Fibroblast of skin of back (primary cell): ENCODE measurements at places on chromosomes 2 and 18.
A peak's percentile ranks its signal among the peaks of the same experiment; 100 is the strongest.

GRCh38 chr2:64534363-64534762 is 10.2 kb downstream of the AFTPH start:
- no peak for DNase-seq

DNA sequence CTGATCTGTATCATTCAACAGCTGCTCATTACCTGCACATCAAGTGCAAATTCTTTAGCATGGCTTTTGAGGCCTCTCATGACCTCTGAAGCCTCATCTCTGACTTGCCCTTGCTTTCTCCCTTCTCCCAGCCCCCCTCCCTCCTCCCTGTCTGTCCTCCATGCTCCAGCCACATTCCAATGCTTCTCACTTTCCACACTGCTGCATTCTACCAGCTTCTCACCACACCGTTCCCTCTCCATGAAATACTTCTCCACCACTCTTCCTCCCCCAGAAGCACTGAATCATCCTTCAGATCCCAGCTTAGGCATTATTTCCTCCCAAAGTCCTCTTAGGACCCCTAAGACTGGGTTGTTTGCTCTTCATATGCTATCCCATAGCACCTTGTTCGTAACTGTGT is 26.9 kb downstream of the GCG start:
- DNase-seq = peak; percentile 30

- no peak for DNase-seq
Observed at GRCh38 chr18:73986711-73987110, 160.9 kb downstream of the FBXO15 start.

GRCh38 chr2:238424313-238424700 is 2.4 kb upstream of the ASB1 start:
- peak; percentile 19 for DNase-seq

GRCh38 chr2:26636935-26637334 is 4.2 kb downstream of the CIB4 start:
- DNase-seq = no peak

- no peak for DNase-seq
Observed at GRCh38 chr2:130156624-130157004, 11.7 kb upstream of the CCDC74B start.

- DNase-seq = no peak
Observed at GRCh38 chr18:52377094-52377493, 37.1 kb downstream of the DCC start.

DNA sequence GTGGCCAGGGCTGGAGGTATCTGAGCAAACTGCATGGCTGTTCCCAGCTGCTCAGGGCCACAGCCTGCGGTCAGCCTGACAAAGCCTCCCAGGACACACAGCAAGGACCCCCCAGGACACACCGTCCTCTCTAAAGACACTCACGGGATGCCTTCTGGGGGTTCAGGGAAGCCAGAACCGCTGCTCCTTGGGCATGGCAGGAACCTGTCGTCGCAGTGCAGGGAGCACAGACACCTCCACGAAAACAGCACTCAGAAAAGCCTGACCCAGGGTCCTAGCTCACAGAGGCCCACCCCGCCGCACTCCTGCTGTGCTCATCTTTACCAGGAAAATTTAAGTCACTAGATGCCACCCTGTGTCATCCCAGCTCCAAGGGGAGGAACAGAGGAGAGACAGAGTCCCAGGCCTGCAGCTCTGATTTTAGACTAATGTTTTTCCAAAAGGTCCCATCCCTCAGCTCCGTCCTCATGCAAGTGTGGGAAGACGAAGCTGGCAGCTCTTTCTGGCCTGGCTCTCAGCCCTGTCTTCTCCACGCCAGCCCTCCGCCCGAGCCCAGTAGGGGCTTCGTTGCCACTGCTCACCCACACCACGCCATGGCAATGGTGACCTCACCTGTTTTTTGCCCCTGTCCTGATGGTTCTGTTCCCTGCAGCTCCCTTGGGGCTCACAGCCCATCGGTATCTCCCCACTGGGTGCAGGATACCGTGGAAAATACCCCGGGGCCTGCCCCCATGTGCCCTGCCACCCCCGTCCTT is 23.9 kb upstream of the SLC66A3 start:
- no peak for DNase-seq

DNA sequence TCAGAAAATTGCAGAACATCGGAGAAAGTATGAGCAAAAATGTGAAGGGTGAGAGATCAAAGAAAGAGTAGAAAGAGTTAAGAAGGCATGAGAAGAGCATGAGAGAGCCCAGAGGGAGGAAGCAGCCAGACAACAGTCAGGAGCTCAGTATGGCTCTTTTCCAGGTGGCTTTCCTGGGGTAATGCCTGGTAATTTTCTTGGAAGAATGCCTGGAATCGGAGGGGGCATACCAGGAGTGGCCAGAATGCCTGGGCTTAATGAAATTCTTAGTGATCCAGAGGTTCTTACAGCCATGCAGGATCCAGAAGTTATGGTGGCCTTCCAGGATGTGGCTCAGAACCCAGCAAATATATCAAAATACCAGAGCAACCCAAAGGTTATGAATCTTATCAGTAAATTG is 271.8 kb upstream of the TFPI start:
- DNase-seq = peak; percentile 24

DNA sequence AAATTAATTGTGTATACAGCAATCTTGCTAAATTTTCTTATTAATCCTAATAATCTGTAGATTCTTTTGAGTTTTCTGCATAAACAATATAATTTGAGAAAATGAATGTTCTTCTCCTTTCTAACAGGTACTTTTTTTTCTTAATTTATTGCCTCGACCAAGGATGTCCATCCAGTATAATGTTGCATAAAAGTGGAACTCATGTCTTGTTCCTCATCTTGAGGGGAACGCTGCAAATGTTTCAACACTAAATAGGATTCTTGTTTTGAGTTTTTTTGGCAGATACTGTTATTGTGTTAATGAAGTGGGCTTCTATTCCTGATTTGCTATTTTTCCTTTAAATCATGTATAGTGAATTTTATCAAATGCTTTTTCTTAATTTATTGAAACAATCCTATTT is 244.4 kb upstream of the REV1 start:
- no peak for DNase-seq

- DNase-seq = no peak
Observed at GRCh38 chr18:42937436-42937835, 178.0 kb downstream of the RIT2 start.

- no peak for DNase-seq
Observed at GRCh38 chr18:35118641-35119040, 77.4 kb downstream of the MAPRE2 start.

DNA sequence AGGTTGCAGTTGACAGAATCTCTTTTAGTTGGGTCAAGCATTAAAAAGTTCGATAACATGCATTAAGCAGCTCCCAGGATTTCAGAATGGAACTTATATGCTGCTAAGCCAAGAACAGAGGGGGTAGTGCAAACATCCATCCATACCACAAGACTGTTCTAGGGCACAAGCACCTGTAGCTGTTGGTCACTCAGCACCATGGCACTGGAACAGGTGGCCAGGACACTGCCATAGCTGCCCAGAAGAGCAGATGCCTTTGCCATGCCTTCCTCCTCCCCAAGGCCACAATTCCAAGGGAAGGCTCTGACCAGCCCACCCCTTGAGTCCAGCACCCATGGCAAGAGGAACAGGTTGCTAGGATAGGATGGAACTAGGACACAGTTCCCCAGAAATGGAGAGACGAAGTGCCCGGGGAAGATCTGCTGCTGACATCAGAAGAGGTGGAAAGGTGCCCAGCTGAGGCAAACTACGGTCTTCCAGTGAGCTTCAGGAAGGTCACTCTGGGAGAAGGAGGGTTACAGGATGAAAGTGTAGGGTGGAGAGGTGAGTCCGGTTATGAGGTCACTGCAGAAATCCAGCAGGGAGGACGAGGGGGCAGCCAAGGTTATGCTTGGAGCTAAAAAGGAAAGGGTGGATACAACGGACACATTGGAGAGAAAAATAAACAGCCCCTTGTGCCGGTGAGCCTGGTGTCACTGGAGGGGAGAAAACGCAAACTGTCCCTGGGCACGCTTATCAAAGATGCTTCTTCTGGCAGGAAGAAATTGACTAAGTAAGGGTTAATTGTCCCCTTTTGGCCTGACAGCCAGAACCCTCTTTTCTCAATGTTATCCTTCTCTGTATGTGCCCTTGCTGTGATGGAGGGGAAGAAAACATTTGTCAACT is 41.9 kb downstream of the C1QL2 start:
- no peak for DNase-seq

DNA sequence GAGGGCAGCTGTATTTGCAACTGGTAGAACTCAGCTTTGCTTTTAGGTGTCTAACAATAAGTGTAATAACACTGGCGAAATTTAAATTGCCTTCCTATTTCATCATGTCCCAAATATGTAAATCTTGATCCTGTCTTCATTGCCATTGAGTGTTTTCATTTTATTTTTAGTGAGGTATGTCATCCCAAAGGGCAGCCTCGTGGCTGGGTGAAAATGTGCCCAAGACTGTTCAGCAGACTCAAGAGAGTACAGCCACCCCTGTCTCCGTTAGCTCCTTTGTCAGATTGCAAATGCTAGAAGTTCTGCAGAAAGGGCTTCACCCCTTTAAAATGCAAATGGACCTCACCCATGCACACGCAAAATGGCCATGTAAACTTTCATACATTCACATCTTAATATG is 278.8 kb downstream of the RND3 start:
- DNase-seq = no peak

GRCh38 chr2:187548656-187549055 is 5.6 kb downstream of the TFPI start:
- no peak for DNase-seq

DNA sequence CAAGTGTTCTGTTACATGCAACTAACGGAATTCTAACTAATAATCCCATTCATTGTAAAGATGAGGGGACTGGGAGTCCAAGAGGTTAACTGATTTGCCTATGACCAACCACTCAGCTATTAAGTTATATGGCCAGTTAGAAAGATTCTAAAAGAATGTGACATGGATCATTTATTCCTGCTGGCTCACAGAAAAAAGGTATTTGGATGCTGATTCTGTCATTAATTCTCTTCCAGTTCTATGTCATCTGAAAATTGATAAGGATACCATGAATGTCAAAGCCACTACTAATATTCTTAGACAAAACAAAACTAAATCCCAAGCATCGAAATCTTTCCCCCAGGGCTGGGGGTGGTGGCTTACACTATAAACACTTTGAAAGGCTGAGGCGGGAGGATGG is 41.2 kb upstream of the GORASP2 start:
- no peak for DNase-seq

DNA sequence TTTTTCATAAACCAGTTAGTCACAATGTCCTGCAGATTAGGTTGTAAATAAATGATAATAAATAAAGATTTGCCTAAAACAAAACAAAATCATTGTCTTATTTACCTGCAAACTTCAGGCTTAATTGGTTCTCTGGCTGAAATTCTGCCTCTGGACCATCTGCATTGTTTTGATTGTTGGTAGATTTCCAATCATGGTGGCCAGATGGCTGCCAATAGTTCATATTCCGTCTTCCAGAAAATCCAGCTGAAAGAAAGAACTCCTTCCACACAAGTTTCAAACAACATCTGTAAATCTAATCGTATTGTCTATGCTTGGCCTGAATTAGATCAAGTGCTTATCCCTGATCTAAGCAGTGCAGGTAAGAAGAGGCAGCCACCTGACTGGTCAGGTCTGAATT is 771.1 kb upstream of the ZEB2 start:
- no peak for DNase-seq

- no peak for DNase-seq
Observed at GRCh38 chr18:12290086-12290485, 18.0 kb upstream of the TUBB6 start.

- DNase-seq = no peak
Observed at GRCh38 chr2:14560716-14561115, 71.8 kb upstream of the LRATD1 start.

DNA sequence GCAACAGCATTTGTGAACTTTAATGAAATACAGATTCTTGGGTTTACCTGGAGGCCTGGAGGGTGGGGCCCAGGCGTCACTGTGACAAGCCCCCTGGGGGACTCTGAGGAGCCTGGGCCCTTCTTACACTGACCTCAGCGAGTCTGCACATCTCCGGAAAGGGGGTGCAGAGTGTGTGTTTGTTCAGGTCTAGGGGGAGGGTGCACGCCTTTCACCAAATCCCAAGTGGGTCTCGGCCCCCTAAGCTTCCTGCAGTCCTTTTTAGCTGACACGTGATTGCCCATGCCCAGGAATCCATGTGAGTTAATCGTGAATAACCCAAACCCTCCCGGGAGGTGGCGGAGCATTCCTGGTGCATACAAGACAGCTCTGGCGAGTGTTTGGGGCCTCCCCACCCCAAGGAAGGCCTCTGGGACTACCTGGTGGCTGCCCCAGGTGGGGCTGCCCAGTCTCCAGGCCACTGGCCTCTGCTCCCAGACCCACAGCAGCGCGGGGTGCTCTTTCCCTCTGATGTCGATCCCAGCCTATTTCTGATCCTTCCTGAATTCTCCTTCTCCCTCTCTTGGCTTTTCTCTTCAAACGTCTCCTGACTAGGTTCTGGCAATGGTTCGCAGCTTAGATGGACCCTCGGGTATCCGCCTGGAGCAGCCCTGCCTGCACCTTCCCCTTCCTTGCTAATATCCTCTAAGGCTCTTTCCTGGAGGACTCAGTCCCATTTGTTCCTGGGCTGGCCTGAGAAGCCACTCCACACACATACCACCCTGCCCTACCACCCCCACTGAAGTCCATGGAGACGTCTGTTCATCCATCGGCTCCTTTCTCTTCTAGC is 10.0 kb downstream of the NGEF start:
- DNase-seq = no peak

DNA sequence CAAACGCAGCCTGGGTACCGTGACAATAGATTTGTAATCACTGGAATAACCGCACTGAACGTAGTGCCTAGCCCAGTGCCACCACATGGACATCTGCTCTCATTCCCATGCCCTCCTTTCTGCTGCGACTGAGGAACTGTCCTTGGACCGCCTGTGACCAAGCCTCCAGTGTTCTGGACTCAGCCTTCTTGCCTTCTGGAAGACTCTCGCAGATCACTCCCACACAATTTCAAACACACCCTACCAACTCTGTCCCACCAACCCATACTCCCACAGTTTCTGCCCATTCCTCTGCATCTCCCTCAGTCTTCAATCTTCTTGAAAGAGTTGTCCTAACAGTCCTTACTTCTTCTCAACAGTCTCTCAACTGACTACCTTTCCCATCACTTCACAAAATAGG is 2.1 kb downstream of the RNF149 start:
- no peak for DNase-seq

DNA sequence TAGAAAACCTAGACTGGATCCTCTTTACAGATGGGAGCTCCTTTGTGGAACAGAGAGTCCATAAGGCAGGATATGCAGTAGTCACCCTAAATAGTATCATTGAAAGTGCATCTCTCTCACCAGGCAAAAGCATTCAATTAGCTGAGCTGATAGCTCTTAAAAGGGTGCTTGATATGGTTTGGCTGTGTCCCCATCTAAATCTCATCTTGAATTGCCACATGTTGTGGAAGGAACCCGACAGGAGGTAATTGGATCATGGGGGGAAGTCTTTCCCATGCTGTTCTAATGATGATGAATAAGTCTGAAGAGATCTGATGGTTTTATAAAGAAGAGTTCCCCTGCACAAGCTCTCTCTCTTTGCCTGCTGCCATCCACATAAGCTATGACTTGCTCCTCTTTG is 96.2 kb upstream of the RMP24 start:
- no peak for DNase-seq

GRCh38 chr2:128369108-128369555 is 50.5 kb upstream of the HS6ST1 start:
- peak; percentile 60 for DNase-seq

- DNase-seq = no peak
Observed at GRCh38 chr2:215360596-215360995, 48.7 kb downstream of the ATIC start.
